ENCODE measurements at places on chromosomes 3 and 15.

DNA sequence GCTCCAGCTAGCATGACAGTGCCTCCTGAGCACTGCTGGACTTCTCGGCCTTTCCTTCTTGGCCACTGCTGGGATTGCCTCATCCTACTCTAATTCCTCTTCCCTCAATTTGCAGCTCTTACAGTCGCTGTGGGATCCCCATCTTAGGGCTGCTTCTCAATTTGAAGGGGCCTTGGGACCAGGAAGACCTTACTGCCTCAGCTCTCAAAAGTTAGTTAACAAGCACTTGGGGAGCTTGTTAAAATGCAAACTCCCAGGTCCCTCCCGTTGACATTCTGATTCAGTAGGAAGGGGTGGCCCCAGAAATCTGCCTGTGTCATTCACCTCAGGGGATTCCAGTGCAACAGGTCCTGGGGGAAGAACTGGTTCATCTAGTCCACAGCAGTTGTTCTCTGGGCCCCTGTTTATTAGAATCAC, 14.8 kb downstream of the BDH1 start:
- DNase-seq = no peak

DNA sequence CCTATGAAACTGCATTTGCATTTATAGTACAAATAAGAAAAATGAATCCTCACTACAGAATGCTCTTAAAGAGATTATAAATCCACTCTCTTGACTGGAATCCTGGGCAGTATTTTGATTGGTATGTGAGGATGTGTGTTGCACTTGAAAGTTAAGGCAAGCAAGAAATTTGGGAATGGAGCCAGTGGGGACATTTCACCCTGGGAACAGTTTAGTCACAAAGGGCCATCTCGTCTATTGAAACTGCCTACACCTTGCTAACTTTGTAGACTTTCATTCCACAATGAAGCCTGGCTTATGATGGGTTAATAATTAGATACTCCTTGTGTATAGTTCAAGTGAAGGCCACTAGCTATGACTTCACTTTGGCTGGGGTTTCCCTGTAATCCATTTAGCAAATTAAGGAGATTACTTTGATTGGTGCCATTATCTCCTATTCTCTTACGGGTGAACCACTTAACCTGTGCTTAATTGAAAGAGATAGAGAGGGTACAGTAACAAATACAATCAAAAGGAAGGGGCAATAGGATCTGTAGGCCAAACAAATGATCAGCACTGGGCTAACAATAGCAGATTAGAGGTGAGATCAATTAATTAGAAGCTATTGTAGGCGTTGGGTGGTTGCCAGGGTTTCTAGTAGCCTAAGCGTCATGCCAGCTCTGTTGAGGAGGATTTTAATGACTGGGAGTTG, 146.9 kb upstream of the RARB start:
- DNase-seq = no peak

GRCh38 chr15:101052031-101052620, 133.0 kb downstream of the LRRK1 start:
- DNase-seq = no peak

- DNase-seq = no peak
These were observed 151.2 kb downstream of the FOXP1 start for GRCh38 chr3:71432044-71432975.

DNA sequence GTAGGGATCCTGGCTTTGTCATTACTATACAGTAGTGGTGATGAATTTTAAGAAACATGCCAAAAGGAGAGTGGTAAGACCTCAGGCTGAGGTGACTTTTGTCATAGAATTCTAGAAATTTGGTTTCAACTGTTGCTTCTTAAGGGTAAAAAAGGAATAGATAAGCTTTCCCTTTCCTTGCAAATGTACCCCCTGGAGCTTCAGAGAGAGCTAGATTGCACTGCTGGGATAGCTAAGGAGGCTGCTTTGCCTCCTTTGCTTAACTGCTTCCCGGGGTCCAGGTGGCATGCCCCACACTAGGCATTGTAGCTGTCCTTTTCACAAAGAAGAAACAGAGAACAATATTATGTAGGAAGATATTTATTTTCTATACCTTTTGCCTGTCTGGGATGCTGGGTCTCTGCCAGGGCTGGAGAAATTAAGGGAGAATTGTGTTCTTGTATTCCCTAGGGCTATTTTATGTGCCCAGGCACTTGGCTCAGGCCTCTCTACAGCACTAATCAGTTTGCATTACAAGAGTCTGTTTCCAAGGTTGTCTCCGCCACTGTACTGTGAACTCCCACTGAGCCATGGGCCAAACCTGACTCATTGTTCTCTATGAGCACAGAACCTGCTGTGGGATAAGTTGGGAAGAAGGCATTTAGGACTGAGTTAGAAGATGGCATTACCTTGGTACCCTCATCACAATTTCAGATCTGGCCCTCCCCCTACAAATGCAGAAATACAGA, 460.0 kb downstream of the PDCD6IP start:
- DNase-seq = no peak

Data from renal pelvis (tissue), 12 donors.